IMR-90 (cell line): ENCODE measurements at places on chromosomes 1 and 21. TPM values are rescaled to one million over a fixed set of nuclear protein-coding genes. Genes with fewer than 3 reads are reported as not detected.

- DNase-seq, result no peak
Observed at GRCh38 chr21:36113647-36114428, 21.0 kb upstream of the CBR3 start.

DNA sequence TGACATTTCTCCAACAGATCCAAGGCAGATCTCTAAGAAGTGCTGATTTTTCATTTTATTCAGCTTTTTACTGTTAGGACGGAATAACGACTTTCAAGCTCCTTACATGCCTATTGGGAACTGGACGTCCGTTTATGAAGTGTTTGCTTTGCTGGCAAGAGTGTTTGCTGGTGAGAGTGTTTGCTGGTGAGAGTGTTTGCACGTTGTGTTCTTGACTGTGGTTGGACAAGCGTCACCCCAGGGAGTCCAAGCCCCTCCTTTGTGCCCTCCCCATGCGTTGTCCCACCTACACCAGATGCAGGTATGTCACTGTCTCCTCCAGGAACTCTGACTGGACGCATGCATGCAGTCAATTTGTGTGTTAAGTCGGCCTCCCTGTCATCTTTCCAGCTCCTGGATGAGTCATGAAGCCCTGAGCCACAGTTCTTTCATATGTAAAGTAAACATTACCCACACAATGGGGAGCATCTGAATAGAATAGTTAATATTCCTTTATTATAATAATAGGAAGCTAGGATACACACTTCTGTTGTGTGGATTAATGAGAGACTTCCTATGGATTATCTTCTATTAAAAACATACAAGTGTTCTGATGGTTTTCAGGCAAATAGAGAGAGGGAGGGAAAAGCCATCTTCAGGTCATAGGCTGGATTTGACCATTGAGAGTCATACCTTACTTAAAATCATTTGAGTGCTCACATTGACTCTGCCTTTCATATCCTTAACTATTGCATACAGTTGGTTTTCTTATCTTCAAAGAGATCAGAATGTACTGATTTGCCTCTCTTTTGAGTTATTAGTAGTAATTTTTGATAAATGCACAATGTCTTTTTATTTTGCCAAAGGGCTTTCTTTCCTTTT lies 119.2 kb downstream of the GALNT2 start:
- DNase-seq, result peak; percentile 93

GRCh38 chr1:211633524-211633846 lies 41.9 kb downstream of the NEK2 start:
- DNase-seq, result no peak

DNA sequence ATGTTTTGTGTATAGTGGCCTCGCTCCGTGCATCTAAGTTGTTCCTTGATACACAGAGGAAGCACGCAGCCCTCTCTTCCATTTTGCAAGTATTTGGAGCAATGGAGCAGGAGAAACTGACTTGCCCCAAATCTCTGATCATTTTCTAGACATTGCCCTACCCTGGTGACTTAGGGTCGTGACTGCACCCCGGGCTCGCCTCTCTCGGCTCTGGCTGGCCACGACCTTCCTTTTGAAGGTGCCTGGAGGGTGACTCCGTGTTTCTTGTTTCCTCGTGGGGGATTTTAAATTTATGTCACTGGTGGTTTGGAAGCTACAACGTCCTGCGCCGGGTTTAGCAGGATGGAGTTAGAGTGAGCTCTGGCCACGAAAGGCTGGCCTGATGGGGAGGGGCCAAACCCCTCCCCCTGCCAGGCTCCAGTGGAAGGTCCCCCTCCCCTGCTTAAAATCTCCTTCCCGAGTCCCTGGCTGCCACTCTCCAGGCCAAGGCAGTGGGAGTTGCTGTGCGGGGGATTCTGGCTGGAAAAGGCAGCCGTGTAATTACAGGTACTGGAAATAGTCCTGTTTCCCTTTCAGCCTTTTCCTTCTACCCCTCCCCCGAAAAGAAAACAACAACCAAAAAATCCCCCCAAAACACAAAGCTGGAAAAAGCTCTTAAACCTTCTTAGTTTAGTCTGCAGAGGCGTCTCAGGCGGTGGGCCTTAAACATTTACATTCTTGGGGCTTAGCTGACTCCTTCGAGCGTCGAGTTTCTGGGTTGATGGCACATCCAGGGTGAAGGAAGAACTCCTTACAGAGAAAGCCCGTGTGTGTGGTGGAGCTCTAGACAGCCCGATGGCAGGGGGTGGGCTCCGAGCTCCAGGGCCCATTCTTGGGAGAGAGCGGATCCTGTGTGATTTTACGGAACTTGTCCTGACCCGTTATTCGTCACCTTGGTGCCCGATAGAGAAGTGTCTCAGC lies 28.1 kb downstream of the SPSB1 start:
- peak; percentile 79 for DNase-seq

DNA sequence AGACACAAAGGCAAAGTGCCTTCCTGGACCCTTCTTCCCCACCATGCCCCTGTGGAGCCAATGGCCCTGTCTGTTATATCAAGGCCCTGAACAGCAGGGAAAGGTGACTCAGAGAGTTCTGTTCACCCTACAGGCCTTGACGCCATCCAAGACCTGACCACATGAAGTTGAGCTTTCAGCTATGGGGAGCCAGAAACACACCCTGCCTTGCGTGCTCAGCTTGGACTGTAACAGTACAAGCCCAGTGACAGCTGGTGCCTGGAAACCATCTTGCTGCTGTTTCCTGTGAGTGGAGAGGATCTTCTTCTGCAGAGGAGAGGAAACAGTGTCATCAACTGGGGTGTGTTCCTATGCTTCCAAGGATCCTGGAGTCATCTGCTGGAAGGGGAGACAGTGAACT lies 165.0 kb upstream of the IRF2BP2 start:
- DNase-seq, result no peak

The SLC2A5 gene
- 0.03 TPM in 1 of 2 replicates, not detected in the other for polyA plus RNA-seq

GRCh38 chr1:29441916-29442668 lies 205.8 kb downstream of the PTPRU start:
- DNase-seq, result no peak

The TPTE gene
- polyA plus RNA-seq, result not detected in 2 replicates

GRCh38 chr1:169921080-169921479 lies 27.4 kb upstream of the SCYL3 start:
- no peak for DNase-seq

GRCh38 chr1:36626435-36626834 lies 143.7 kb upstream of the CSF3R start:
- DNase-seq, result no peak

GRCh38 chr1:38451541-38451993 lies 405.0 kb upstream of the POU3F1 start:
- DNase-seq, result peak; percentile 30

GRCh38 chr1:25890239-25891034 lies 14.9 kb upstream of the PAQR7 start:
- peak; percentile 58 for DNase-seq

The LCE3D gene
- not detected in 2 replicates for polyA plus RNA-seq

DNA sequence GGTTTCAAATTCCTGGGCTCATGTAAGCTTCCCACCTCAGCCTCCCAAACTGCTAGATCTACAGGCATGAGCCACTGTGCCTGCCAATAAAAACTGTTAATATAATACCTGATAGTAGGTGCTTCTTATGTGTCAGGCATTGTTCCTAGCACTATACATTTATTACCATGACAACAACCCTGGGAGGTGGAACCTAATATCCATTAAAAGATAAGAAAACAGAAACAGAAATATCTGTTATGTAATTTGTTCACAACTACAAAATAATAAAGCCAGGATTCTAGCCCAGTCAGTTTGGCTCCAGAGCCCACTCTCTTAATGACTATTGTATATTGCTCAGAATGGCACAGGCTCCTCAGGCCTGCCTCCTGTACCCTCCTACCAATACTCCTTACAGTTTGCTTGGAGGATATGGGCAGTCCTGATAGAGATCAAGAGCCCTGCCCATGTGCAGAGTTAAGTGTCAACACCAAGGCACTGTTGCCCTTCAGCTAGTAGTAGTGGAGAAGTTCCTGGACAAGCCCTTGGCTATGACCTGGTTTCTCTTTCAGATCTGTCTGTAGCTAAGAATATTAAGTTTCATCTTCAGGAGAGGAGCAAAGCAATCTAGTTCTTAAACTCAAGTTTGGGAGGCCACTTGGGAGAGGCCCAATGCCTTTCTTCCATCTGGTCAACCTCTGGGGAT lies 22.4 kb downstream of the RPL5 start:
- no peak for DNase-seq

The SH3BGR gene
- 2.0 and 5.9 TPM in 2 replicates for polyA plus RNA-seq

The LCK gene
- polyA plus RNA-seq, result not detected in 2 replicates

The HMCN1 gene
- polyA plus RNA-seq, result 4.6 and 6.1 TPM in 2 replicates

DNA sequence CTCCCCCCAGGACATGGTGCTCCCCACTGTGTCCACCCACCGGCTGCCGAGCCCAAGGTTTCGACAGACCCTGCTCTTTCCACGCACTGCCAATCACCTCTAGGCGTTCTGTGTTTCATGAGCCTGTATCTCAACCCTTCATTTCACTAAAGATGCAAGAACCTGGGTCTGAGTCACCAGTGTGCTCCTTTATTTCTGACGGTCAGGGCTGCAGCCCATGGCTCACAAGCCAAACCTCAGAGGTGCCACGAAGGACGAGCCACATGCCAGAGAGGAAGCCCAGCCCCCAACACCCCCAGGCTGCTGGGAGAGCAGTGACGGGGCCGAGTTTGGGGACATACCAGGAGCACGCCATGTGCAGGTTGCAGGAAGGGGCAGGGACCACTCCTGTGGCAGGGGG lies 79.2 kb upstream of the ARHGEF16 start:
- no peak for DNase-seq

GRCh38 chr1:161133220-161133740 lies 813 bp upstream of the DEDD start:
- DNase-seq, result peak; percentile 23

DNA sequence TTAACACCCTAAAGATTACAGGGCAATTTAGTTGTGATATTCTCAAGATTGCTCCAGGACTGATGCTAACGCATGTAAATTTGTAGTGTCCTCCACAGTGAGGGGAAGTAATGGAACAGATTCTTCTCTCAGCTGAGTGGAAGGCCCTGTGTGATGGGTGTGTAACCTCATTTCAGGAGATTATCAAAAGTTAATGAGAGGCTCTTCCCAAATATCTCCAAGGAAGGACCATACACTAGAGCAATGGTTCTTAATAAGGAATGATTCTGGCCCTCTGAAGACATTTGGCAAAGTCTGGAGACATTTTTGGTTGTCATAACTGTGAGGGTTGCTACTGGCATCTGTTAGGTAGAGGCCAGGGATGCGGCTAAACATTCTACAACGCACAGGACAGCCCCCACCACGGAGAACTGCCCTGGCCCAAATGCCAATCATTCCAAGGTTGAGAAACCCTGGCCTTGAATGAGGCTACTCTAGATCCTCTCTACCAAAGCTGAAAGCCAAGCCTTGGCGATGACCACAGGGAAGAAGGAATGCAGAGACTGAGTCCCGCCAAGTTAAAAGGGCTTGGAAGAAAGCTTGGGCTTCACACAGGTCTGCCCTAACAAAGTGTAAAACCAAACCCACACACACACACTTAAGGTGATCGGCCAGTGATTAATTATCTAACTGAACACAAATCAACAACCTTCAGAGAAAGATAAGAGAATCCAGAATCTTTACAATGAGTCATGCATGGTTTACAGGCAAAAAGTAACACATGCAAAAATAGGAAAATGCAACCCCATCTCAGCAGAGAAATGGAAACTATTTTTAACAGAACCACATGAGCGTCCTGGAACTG lies 135.8 kb downstream of the SYF2 start:
- DNase-seq, result no peak

DNA sequence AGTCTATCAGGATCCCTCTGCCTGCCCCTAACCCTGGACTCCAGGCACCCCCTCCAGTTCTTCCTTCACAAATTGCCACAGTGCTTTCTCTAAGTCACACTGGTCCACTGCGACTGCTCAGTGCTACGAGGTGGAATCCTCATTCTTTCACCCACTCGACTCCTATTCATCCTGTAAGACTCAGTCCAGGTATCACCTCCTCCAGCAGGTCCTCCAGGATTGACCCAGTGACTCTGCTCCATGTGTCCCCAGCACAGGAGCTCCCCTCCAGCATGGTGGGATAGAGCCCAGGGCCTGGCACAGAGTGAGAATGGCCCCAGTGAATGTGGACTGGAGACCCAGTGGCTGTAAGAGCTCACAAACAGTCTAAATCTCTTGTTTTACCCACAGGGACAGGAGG lies 45.5 kb upstream of the WNT4 start:
- no peak for DNase-seq

The TESK2 gene
- 1.1 and 1.3 TPM in 2 replicates for polyA plus RNA-seq

GRCh38 chr1:192574073-192574472 lies 1.5 kb upstream of the RGS1 start:
- no peak for DNase-seq

DNA sequence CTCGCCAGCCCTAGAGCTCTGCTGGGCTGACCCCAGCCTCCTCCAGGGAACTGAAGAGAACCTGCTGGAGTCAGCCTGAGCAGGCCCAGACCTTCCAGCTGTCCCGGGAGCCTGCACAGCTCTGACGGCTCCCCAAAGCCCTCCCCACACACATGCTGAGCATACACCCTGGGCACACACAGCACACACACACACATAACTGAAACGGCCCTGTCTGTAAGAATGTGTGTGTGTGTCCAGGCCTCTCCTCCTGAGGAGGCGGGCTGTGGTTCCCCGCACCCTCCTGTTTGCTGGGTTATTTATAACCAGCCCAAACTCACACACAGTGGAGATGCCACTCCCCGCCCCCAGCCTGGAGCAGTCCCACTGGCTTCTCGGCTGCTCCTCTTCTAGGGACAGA lies 20.2 kb downstream of the SDC3 start:
- peak; percentile 96 for DNase-seq

The NIPAL3 gene
- polyA plus RNA-seq, result 49.0 and 55.0 TPM in 2 replicates

The ITGB2 gene
- 0.14 TPM in 1 of 2 replicates, not detected in the other for polyA plus RNA-seq

DNA sequence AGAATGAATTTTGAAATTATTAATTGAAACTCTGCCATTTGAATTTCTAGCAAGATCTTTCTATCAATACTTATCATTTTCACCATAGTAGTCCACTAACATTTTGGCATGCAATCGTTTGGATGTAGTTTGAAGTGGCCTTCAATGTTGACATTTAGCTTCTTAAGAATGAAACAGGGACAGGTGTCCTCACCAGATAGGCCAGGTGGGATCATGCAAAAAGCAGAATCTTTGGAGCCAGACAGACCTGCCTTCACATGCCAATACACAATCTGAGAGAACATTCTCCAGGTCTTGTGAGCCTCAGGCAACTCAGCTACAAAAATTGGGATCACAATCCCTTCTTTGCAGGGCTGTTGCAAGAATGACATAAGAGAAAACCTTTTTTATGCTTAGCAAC lies 18.3 kb upstream of the HSPA13 start:
- DNase-seq, result no peak

The FCRL4 gene
- polyA plus RNA-seq, result not detected in 2 replicates

DNA sequence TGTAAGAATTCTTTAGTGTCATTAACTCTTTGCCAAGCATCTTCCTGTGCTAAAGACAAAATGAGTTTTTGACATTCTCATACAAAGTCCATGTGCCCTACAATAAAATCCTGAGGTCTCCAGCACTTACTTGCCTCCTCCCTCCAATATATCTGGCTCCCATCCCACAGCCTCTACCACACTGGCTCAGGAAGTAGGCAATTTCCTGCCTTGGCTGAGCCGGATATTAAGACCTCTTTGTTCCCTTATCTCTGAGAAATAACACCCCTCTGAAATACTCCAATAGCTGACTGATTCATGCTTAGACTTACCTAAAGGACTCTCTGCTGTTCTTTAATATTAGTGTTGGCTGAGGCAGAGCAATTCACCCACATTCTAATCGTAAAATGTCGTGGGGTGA lies 37.6 kb upstream of the GORAB start:
- DNase-seq, result peak; percentile 45

GRCh38 chr1:113652771-113653170 lies 106.5 kb downstream of the PHTF1 start:
- DNase-seq, result peak; percentile 33

The LDLRAD1 gene
- polyA plus RNA-seq, result not detected in 2 replicates
